Germinal center (tissue), 1 donor: ENCODE measurements at places on chromosomes 16 and 17.

DNA sequence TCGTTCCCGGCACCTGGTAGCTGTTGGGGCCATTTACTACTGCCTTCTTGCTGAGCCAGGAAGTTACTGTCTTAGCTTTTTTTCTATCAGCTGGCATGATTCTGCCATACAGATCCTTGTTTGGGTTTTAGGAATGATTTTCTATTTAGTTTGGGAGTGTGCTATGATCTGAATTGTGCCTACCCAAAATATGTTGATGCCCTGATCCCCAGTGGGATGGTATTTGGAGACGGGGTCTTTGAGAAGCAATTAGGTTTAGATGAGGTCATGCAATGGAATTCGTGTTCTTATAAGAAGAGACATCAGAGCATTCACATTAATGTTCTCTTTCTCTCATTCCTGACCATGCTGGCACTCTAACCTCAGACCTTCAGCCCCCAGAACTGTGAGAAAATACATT lies 59.4 kb upstream of the HS3ST2 start:
- no peak for DNase-seq

GRCh38 chr17:50062293-50063243 lies 6.7 kb downstream of the ITGA3 start:
- DNase-seq: no peak

GRCh38 chr16:53949715-53950410 lies 245.9 kb downstream of the FTO start:
- peak; percentile 16 for DNase-seq

DNA sequence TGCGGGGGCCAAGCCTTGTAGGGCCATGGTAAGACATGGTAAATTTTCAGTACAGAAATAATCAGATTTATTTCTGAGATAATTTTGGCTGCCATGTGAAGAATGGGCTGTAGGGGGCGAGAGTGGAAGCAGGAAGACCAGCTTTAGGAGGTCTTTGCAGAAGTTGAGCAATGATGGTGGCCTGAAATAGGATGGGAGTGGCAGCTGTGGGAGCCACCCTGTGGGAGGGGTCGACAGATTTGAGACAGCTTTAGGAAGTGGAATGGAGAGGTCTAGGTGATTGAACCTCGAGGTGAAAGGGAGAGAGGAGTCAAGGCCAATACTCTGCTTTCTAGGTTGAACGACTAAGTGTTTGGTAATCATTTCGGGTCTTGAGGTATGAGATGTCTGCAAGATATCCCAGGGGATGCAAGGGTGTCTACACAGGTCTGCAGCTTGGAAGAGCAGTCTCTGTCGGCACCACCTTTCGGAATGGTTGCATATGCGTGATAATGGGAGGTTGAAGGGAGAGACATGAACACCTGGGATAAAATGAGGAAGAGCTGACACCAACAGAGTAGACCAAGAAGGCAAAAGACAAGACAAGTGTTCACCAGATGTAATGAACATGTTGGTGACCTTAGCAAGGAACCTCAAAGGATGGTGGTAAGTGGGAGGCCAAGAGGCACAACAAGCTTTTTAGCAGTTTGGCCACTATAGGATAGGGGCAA lies 4.2 kb upstream of the ATXN7L3 start:
- peak; percentile 71 for DNase-seq

- no peak for DNase-seq
Observed at GRCh38 chr17:58276423-58276822, 4.3 kb downstream of the MPO start.
